Thoracic aorta (tissue), 2 donors: ENCODE measurements at places on chromosomes 7 and 10. TPM values are rescaled to one million over a fixed set of nuclear protein-coding genes. Genes with fewer than 3 reads are reported as not detected.

Gene SFMBT2
- 9.0 TPM for total RNA-seq

DNA sequence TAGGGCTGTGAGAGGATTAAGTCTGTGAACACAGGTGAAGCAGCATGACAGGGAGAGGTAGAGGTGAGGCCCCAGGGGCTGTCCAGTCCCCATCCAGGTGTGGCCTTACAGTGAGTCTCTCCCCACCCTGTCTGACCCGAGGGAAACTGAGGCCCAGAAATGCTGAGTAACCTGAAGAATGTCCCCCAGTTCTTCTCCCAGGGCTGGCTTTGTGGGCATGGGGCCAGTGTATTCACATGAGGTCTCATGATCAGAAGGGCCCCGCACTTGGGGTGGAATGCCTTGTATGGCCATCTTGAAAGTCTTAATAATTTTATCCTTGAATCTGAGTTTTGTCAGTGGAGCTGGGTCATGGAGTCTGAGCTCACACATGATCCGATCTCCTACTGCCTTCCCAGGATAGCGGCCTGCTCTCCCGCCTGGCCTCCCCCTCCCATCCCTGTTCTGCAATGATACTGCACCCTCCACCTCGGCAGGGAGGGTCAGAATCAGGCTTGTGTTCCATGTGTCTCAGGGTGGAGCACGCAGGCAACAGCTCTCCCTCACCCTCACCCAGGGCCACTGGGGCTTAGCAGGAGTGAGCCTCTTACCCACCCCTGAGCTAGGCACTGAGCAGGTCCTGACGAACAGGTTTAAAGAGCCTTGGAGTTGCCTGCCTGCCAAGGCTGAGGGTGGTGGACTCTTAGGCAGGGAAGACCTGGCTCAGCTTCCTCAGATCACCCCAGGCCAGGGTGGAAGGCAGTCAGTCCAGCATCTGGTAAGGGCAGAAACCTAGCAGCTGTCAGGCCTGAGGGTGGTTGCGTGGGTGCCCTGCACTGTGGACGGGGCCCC is 41.4 kb upstream of the NPFFR1 start:
- no peaks in the 10 kb centered on the region for H3K4me1 ChIP-seq
- no peak for DNase-seq

DNA sequence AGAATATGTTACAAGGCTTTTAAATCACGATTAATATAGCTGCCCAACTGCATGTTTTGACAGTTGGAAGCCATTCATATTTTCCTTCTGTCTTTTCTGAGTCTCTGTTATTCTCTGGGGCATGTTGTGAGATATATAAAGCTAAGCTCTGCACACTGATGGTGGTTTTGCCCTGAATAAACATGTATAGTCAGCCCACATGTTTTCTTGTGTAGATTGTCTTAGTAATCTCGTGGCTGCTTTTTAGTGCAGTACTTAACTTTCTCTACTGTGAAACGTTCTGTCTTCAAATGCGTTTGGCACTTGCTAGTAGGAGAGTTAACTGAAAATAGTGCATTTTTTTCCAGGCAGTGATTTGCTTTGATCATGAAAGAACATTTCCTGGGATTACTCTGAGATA is 268.5 kb downstream of the DNAJB9 start:
- H3K27ac ChIP-seq, result no peak overlapping the region
- no peak for DNase-seq
- H3K36me3 ChIP-seq, result no peaks in the 10 kb centered on the region
- peaks cover 3% of the 10 kb centered on the region for H3K4me1 ChIP-seq
- H3K27me3 ChIP-seq, result no peaks in the 10 kb centered on the region

GRCh38 chr7:103551016-103551415 is 105.0 kb upstream of the SLC26A5 start:
- peaks cover 7% of the 10 kb centered on the region for H3K4me1 ChIP-seq
- no peak overlapping the region for H3K27ac ChIP-seq
- no peaks in the 10 kb centered on the region for H3K36me3 ChIP-seq
- no peaks in the 10 kb centered on the region for H3K27me3 ChIP-seq
- H3K4me3 ChIP-seq, result no peak overlapping the region

Gene GFRA1
- total RNA-seq, result 9.3 TPM

DNA sequence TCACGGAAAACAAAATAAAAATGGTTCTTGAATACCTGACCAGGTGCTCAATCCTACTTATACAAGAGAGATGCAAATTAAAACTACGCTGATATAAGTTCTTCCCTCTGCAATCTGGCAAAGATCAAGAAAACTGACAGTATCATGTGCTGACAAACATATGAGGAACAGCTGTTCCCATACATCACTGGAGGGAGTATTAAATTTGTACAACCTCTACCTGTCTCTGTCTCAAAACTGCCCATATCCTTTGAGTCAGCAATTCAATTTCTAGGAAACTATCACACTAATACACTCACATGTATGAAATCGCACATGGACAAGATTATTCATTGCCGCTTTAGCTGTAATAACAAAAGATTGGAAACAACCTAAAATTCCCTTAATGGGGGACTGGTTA is 11.0 kb upstream of the IL6 start:
- H3K27ac ChIP-seq, result no peak overlapping the region
- no peak overlapping the region for H3K4me3 ChIP-seq
- no peaks in the 10 kb centered on the region for H3K36me3 ChIP-seq
- no peaks in the 10 kb centered on the region for H3K27me3 ChIP-seq
- H3K4me1 ChIP-seq, result peaks cover 18% of the 10 kb centered on the region

Gene NKX1-2
- not detected for total RNA-seq

Gene MMD2
- total RNA-seq, result not detected

- DNase-seq, result no peak
- H3K4me3 ChIP-seq, result no peak overlapping the region
- H3K4me1 ChIP-seq, result no peaks in the 10 kb centered on the region
- no peaks in the 10 kb centered on the region for H3K27me3 ChIP-seq
- no peaks in the 10 kb centered on the region for H3K36me3 ChIP-seq
- no peak overlapping the region for H3K27ac ChIP-seq
Observed at GRCh38 chr7:38781991-38782390, 127.0 kb downstream of the VPS41 start.

Gene NEURL1
- total RNA-seq, result 0.28 TPM

- H3K27ac ChIP-seq, result no peak overlapping the region
Observed at GRCh38 chr10:59793919-59794318, 40.7 kb upstream of the MRLN start.

- no peak overlapping the region for H3K4me3 ChIP-seq
- H3K4me1 ChIP-seq, result no peaks in the 10 kb centered on the region
- no peak overlapping the region for H3K27ac ChIP-seq
- H3K27me3 ChIP-seq, result no peaks in the 10 kb centered on the region
- H3K36me3 ChIP-seq, result no peaks in the 10 kb centered on the region
Observed at GRCh38 chr10:74738985-74739567, 87.3 kb upstream of the KAT6B start.

GRCh38 chr7:43921423-43921822 is 4.8 kb upstream of the UBE2D4 start:
- no peak overlapping the region for H3K27ac ChIP-seq
- H3K4me1 ChIP-seq, result peaks cover 22% of the 10 kb centered on the region
- no peak overlapping the region for H3K4me3 ChIP-seq
- H3K36me3 ChIP-seq, result no peaks in the 10 kb centered on the region
- H3K27me3 ChIP-seq, result no peaks in the 10 kb centered on the region
- DNase-seq, result no peak

Gene CNPY1
- not detected for total RNA-seq

GRCh38 chr7:105408791-105409410 is 20.2 kb upstream of the SRPK2 start:
- no peak overlapping the region for H3K4me3 ChIP-seq
- no peaks in the 10 kb centered on the region for H3K4me1 ChIP-seq
- no peak for DNase-seq
- no peak overlapping the region for H3K27ac ChIP-seq
- H3K27me3 ChIP-seq, result no peaks in the 10 kb centered on the region
- H3K36me3 ChIP-seq, result no peaks in the 10 kb centered on the region

- no peaks in the 10 kb centered on the region for H3K4me1 ChIP-seq
- no peaks in the 10 kb centered on the region for H3K36me3 ChIP-seq
- DNase-seq, result no peak
- H3K4me3 ChIP-seq, result no peak overlapping the region
- no peak overlapping the region for H3K27ac ChIP-seq
- no peaks in the 10 kb centered on the region for H3K27me3 ChIP-seq
Observed at GRCh38 chr10:32059472-32059871, 3.2 kb upstream of the KIF5B start.

Gene SYT15B
- 5.3 TPM for total RNA-seq
